ENCODE measurements at places on chromosomes 12 and 14.

- DNase-seq: no peak
These were observed 34.4 kb downstream of the BTG1 start for GRCh38 chr12:92111256-92111655.

- DNase-seq: no peak
These were observed 9.8 kb upstream of the KRT8 start for GRCh38 chr12:52914576-52915121.

GRCh38 chr14:53310412-53310811, 157.3 kb upstream of the DDHD1 start:
- DNase-seq: no peak

- DNase-seq: no peak
These were observed 717.8 kb upstream of the SEL1L start for GRCh38 chr14:82251494-82251893.

DNA sequence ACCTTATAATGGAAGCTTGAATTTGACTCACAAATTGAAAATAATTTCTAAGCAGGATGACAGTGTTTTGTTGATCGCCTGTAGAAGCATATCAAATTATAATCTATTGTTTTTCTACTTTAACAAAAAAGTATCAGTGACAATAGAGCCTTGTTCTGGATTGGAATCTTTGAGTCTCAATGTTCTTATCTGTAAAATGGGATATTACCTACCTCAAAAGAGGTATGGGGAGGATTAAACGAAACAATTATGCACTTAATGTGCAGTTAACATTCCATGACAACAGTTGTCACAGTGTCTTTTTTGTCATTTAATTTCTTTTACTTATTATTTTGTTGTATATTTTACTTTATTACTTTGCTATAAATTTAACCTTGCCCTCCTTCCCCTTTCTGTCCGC, 1.1 kb downstream of the RTRAF start:
- DNase-seq: no peak

Data from NCI-H1105 (cell line).